ENCODE measurements at places on chromosomes 5 and 9.

- H3K4me1 ChIP-seq: peaks cover 77% of the 10 kb centered on the region
- H3K27me3 ChIP-seq: no peaks in the 10 kb centered on the region
- H3K36me3 ChIP-seq: no peaks in the 10 kb centered on the region
- no peak overlapping the region for H3K4me3 ChIP-seq
- peak overlapping the region; percentile 35 for H3K27ac ChIP-seq
Observed at GRCh38 chr9:89438194-89438593, 59.7 kb downstream of the SEMA4D start.

DNA sequence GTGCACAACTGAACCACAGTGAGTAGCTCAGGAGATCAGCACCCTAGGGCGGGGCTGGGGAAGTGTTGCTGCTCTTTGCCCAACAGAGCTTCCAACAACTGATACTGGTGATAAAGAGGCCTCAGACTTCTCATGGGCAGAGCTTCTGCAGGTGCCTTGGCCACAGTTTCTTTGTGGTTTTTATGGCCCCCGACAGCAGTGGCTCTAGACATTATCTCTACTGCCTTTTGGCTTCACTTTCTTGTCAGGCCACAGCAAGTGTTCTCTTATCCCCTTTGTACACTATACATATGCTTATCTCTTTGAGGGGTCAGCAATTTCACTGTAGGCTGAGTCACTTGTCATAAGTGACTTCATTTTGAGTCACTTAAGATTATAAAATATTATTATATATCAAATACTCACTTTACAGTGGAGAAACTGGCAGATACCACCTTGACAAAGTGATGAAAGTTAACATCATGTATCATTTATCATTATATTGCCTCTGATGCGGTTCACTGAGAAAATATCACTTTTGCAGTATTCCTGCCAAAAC is 90.9 kb upstream of the COX7C start:
- no peak overlapping the region for H3K4me3 ChIP-seq
- no peak for DNase-seq
- no peaks in the 10 kb centered on the region for H3K27me3 ChIP-seq

- no peak overlapping the region for H3K27ac ChIP-seq
- no peaks in the 10 kb centered on the region for H3K36me3 ChIP-seq
- no peak overlapping the region for H3K4me3 ChIP-seq
- no peak for DNase-seq
- H3K4me1 ChIP-seq: no peaks in the 10 kb centered on the region
Observed at GRCh38 chr5:15079566-15079965, 208.0 kb upstream of the ANKH start.

DNA sequence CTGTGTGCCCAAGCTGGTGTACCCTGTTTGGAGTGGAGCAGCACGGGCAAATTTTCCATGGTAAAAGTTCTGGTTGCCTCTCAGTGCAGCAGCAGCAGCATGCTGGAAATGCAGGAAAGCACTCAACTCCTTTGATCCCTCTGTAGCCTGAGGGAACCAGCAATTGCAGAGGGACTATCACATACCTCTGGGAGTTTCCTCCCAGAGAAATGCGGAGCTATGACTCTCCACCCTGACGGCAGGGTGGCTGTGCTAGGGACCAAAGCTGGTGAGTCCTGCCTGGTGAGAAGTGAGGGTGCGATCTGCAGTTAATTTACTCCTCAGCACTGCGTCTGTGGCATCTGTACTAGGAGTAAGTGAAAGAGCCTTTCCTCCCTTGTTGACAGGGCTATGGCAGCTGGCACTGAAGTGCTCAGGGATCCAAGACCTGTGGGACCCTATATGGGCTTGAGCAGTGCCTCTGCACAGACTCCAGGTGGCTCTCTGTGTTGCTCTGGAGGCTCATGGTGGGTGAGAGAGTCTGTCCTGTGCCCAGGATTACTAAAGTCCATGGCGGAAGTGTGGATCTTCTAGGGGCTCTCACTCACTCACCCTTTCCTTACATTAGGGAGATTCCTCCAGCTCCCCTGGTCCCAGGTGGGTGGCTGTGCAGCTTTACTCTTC is 601.2 kb upstream of the TYRP1 start:
- no peak overlapping the region for H3K4me3 ChIP-seq
- no peaks in the 10 kb centered on the region for H3K27me3 ChIP-seq
- H3K4me1 ChIP-seq: no peaks in the 10 kb centered on the region
- H3K36me3 ChIP-seq: no peaks in the 10 kb centered on the region
- DNase-seq: no peak

DNA sequence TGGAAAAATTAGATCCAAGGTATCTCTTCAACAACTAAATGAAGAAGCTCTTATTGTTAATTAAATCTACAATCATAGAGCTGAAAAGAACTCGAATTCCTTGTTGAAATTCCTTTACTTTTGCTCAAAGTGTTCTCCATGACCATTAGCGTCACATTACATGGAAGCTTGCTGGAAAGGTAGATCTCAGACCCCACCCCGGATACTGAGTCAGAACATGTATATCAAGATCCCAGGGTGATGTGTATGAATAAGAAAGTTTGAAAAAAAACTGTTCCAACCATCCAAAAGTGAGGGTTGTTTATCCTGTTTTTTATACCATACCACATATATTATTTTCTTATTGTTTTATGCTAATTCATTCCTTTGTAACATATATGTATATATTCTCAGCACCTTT is 237.1 kb upstream of the PUM3 start:
- H3K27me3 ChIP-seq: no peaks in the 10 kb centered on the region
- no peak overlapping the region for H3K4me3 ChIP-seq
- no peak for DNase-seq
- no peaks in the 10 kb centered on the region for H3K4me1 ChIP-seq

- no peak overlapping the region for H3K4me3 ChIP-seq
- H3K27ac ChIP-seq: no peak overlapping the region
- no peaks in the 10 kb centered on the region for H3K27me3 ChIP-seq
Observed at GRCh38 chr5:3827624-3828023, 232.0 kb downstream of the IRX1 start.

DNA sequence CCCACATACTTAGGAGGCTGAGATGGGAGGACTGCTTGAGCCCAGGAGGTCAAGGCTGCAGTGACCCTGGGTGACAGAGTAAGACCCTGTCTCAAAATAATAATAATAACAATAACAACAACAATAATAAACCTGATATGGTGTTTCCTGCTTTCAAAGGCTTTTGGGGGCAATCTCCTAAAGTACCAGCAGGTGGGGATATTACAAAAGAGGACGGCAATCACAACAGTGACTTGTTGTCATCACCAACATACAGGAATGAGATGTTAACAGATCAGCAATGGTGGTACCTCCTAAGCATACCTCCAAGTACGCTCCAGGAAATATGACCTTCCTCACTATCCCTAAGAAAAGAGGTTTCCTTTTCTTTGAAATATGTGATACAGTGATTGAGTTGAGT is 91.1 kb upstream of the RNF180 start:
- no peaks in the 10 kb centered on the region for H3K27me3 ChIP-seq
- DNase-seq: no peak
- no peaks in the 10 kb centered on the region for H3K4me1 ChIP-seq
- H3K27ac ChIP-seq: no peak overlapping the region

DNA sequence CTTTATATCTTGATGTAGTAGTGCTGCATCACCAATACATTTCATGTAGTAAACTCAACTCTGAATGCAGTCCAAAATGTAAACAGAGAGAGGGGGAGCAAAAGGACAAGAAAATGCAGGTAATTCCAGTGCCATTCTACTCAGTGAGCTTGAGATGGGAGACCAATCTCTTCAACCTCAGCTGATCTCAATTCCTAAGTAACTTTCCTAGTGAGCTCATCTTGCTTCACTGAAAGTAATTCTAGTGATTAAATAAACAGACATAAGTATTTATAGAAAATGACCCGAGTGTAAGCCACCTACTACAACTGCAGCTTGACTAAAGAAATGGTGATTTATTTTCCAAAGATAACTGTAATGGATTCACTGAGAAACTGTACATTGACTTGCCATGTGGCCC is 424.5 kb downstream of the DMRT2 start:
- no peak overlapping the region for H3K4me3 ChIP-seq
- H3K27me3 ChIP-seq: no peaks in the 10 kb centered on the region
- DNase-seq: no peak
- H3K36me3 ChIP-seq: no peaks in the 10 kb centered on the region
- no peak overlapping the region for H3K27ac ChIP-seq

- no peaks in the 10 kb centered on the region for H3K36me3 ChIP-seq
- no peak overlapping the region for H3K27ac ChIP-seq
- H3K4me1 ChIP-seq: peaks cover 9% of the 10 kb centered on the region
- H3K27me3 ChIP-seq: peaks cover 38% of the 10 kb centered on the region
- H3K4me3 ChIP-seq: no peak overlapping the region
Observed at GRCh38 chr5:175728316-175728715, 70.4 kb downstream of the HRH2 start.

GRCh38 chr5:168314735-168315411 is 23.4 kb downstream of the WWC1 start:
- H3K36me3 ChIP-seq: no peaks in the 10 kb centered on the region
- no peak overlapping the region for H3K4me3 ChIP-seq
- H3K27me3 ChIP-seq: no peaks in the 10 kb centered on the region

DNA sequence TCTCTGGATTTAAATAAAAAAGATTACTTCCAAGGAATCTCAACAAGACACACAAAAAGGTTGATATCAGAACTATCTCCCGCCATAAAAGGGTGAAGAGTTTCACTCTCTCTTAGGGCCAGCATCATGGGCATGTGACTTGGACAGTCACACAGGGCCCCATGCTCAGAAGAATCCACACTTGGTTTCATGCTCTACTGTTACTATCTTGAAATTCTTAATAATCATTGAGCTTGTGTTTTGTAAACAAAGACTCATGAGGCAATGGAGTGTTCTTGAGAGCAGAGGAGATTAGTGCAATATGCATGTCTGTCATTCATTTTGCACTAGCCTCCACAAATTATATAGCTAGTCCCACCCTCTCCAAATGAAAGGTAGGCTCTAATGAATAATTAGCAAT is 58.4 kb downstream of the HMHB1 start:
- no peak overlapping the region for H3K4me3 ChIP-seq
- DNase-seq: no peak
- no peak overlapping the region for H3K27ac ChIP-seq
- no peaks in the 10 kb centered on the region for H3K36me3 ChIP-seq

DNA sequence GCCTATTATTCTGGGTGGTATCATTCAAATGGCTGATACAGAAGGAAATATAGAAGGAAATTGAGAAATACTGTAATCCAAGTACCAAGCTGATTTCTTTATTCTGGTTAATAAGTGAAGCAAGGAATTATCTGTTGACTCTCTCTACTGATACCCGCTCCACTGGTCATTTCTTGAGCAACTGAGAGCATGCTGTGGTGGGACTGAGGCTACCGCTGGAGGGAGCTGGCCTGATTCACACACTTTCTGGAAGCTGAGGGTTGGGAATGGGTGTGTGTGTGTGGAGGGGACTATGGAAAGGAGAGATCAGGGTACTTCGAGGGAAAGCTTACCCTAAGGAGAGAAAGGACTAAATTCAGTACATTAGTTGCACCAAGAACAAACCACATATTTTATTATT is 104.1 kb downstream of the UGCG start:
- no peaks in the 10 kb centered on the region for H3K4me1 ChIP-seq
- H3K27me3 ChIP-seq: no peaks in the 10 kb centered on the region
- no peak overlapping the region for H3K4me3 ChIP-seq
- no peaks in the 10 kb centered on the region for H3K36me3 ChIP-seq
- no peak overlapping the region for H3K27ac ChIP-seq

DNA sequence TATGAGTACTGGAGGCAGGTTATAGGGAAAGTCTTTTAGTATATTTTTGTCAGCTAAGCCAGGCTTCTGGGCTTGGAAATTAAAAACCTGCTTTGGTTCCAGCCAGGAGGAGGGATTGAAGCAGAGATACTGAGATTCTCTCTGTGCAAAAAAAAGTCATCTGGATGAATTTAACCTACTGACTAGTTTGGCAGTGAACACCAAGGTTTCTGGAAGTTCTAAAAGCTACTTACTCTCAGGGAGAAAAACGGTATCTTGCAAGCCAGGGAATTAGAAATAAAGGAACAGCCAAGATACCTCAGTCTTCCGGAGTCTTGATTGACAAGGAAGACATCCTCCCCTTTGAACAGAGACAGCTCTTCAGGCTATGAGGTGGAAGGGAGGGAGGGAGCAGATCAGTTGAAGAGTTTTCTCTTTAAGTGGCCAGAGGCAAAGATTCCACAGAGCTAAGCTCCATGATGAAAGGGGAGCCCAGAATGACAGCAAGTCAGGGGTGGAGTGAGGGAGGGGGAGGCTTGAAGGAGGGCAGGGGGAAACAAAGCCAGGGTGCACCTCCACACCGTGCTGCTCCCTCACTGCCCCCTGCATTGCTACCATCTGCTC is 8.3 kb upstream of the ZBTB34 start:
- no peak for DNase-seq
- peaks cover 4% of the 10 kb centered on the region for H3K27me3 ChIP-seq
- H3K27ac ChIP-seq: no peak overlapping the region
- H3K4me1 ChIP-seq: no peaks in the 10 kb centered on the region
- H3K36me3 ChIP-seq: no peaks in the 10 kb centered on the region
- H3K4me3 ChIP-seq: no peak overlapping the region

DNA sequence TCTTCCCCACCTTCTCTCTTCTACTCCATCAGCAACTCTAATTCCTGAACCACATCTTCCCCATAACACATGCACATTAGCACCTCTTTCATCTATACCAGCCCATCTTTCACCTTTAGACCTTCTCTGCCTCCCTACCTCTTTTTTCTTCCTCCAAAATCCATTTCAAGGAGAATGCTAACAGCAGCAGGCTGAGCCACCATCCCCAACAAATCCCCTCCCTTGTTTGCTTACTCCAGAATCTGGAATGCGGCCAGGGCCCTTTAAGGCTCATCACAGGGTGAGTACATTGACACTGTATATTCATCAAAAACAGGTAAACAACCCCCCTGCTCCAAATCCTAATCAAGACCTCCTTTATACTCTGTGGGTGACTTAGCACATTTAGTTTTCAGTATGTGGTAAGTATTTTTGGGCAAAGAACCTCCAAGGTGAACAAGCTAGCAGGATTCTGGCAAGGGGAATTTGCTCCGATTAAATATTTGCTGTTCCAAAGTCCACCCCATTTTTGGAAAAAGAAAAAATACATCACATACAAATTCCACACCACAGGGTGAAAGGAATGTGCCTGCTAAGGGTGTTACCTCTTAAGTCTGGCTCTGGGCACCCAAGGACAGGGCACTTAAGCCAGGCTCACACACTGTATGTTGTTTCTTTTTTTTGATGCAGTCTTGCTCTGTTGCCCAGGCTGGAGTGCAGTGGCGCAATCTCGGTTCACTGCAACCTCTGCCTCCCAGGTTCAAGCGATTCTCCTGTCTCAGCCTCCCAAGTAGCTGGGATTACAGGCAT is 71.4 kb downstream of the SERINC5 start:
- H3K36me3 ChIP-seq: no peaks in the 10 kb centered on the region
- no peak overlapping the region for H3K4me3 ChIP-seq
- H3K27me3 ChIP-seq: no peaks in the 10 kb centered on the region

DNA sequence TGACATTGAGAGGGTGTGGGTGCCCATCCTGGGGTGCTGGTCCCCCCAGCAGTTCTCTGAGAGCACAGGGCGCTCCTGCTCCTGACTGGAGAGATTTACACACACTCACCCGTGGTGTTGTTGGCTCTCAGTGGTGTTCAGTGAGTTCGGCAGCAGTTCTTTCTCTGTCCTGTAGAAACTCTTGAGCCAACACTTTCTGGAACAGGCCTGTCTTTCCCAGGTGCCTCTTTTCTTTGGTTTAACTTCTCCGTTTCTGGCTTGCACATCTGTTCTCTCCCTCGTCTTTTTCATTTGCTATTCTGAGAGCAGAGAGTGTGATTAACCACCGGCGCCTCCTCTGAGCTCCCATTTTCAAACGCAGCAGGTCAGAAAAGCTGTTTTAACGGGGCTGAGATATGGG is 284.5 kb downstream of the IRX2 start:
- H3K27me3 ChIP-seq: peaks cover 4% of the 10 kb centered on the region
- H3K4me1 ChIP-seq: no peaks in the 10 kb centered on the region
- DNase-seq: no peak
- no peaks in the 10 kb centered on the region for H3K36me3 ChIP-seq

Data from suprapubic skin (tissue), 4 donors.